RPMI7951 (cell line): ENCODE measurements at places on chromosomes 13 and 19. TPM values are rescaled to one million over a fixed set of nuclear protein-coding genes. Genes with fewer than 3 reads are reported as not detected.

Gene TDRD12
- not detected in 2 replicates for total RNA-seq

Gene CLDND2
- 1.2 TPM in 1 of 2 replicates, not detected in the other for total RNA-seq

Gene KLF16
- total RNA-seq = 2.9 and 4.2 TPM in 2 replicates

Gene EPS8L1
- 8.5 and 12.3 TPM in 2 replicates for total RNA-seq

Gene ZNF835
- total RNA-seq = 0.24 TPM in 1 of 2 replicates, not detected in the other

Gene GJB2
- 0.59 and 0.72 TPM in 2 replicates for total RNA-seq

Gene SHD
- 0.12 TPM in 1 of 2 replicates, not detected in the other for total RNA-seq

Gene GSX1
- total RNA-seq = not detected in 2 replicates

Gene MADCAM1
- total RNA-seq = 0.12 TPM in 1 of 2 replicates, not detected in the other

Gene C2CD4C
- not detected in 2 replicates for total RNA-seq

Gene CEACAM5
- not detected in 2 replicates for total RNA-seq

Gene ZNF582
- 0.68 and 2.6 TPM in 2 replicates for total RNA-seq

Gene ZNF724
- total RNA-seq = 14.6 and 15.0 TPM in 2 replicates

Gene OSCAR
- total RNA-seq = 0.12 TPM in 1 of 2 replicates, not detected in the other

Gene HSH2D
- not detected in 2 replicates for total RNA-seq

Gene KIR3DL2
- total RNA-seq = not detected in 2 replicates

Gene ZNF560
- total RNA-seq = 3.1 and 4.2 TPM in 2 replicates

Gene C5AR2
- total RNA-seq = under 0.01 and 0.12 TPM in 2 replicates

Gene CGB5
- total RNA-seq = not detected in 2 replicates

Gene NLRP9
- not detected in 2 replicates for total RNA-seq

Gene PET100
- total RNA-seq = 80.6 and 92.9 TPM in 2 replicates

Gene MEF2B
- not detected in 2 replicates for total RNA-seq

Gene LRRC8E
- 5.2 and 7.3 TPM in 2 replicates for total RNA-seq

Gene C5AR1
- total RNA-seq = not detected in 2 replicates

Gene PBX4
- total RNA-seq = 2.1 and 3.0 TPM in 2 replicates

Gene HIF3A
- total RNA-seq = under 0.01 TPM in 1 of 2 replicates, not detected in the other

Gene EBI3
- total RNA-seq = 0.39 and 1.1 TPM in 2 replicates

Gene ELOF1
- 62.6 and 108 TPM in 2 replicates for total RNA-seq

Gene ZNF460
- total RNA-seq = 24.6 and 27.5 TPM in 2 replicates

Gene SKA3
- 29.7 and 40.3 TPM in 2 replicates for total RNA-seq

Gene VMAC
- total RNA-seq = 1.4 and 1.5 TPM in 2 replicates

Gene MCEMP1
- not detected in 2 replicates for total RNA-seq

Gene LATS2
- 4.4 and 4.8 TPM in 2 replicates for total RNA-seq

Gene LIPE
- total RNA-seq = 10.1 and 13.2 TPM in 2 replicates

Gene NCCRP1
- total RNA-seq = 0.10 and 0.12 TPM in 2 replicates

Gene WDR87
- total RNA-seq = not detected in 2 replicates

Gene IGFLR1
- total RNA-seq = 4.2 and 6.8 TPM in 2 replicates

Gene USF2
- 33.9 and 37.4 TPM in 2 replicates for total RNA-seq
